ENCODE measurements at places on chromosomes 12 and 14.
A peak's percentile ranks its signal among the peaks of the same experiment; 100 is the strongest.

DNA sequence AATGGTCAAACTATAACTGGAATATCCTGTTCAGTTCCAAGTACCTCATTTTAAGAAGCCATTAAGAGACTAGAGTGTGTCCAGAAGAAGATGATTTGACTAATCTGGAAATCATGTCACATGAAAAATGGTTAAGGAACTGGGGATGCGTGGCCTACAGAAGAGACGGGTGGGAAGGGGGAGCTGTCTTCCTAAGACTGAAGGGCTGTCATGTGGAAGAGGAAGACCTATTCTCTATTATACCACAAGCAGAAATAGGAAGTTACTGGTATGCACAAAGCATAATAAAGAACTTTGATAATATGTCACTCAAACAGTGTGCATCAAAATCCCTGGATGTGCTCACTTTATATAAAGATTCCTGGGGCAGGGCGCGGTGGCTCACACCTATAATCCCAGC lies 50.3 kb downstream of the HECTD4 start:
- no peak for DNase-seq

GRCh38 chr14:87264272-87264785 lies 728.7 kb downstream of the GALC start:
- DNase-seq: no peak

DNA sequence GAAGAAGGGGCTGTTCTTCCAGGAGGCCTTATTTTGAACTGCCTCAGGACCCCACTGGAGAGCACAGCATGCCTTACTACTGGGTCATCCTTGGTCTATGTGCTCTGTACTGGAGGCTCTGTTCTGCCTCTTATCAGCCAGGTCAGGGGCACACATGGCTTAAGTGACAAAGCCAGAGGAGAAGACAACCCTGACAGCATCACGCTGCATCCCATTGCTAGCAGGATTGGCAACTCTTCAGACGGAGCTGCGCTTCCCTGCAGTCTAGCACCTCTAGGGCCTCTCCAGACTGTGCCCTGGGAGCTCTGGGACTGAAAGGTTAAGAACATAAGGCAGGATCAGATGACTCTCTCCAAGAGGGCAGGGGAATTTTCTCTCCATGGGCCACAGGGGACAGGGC lies 17.3 kb upstream of the TIGAR start:
- no peak for DNase-seq

GRCh38 chr12:69684466-69684865 lies 14.6 kb downstream of the BEST3 start:
- no peak for DNase-seq

DNA sequence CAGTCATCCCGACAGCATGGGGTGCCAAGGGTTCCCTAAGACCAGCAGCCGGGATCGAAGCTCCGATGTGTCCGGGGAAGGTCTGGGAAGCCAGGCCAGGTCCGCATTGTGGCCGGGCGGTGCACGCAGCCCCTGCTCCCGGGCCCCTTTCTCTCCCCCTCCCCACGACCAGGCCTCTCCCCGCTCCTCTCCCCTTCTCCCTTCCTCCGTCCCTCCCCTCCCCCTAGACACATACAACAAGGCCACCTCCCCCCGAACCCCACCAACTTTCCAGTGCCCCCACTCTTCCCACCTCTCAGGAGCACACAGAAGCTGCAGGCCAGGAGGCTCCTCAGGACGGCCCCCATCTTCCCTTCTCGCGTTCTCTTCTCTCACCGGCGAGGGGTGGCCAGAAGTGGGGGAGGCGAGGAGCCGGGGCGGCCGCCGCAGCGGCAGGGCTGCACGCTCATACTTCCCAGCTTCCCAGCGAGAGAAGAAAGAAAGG lies 413 bp downstream of the LRP6 start:
- no peak for DNase-seq

DNA sequence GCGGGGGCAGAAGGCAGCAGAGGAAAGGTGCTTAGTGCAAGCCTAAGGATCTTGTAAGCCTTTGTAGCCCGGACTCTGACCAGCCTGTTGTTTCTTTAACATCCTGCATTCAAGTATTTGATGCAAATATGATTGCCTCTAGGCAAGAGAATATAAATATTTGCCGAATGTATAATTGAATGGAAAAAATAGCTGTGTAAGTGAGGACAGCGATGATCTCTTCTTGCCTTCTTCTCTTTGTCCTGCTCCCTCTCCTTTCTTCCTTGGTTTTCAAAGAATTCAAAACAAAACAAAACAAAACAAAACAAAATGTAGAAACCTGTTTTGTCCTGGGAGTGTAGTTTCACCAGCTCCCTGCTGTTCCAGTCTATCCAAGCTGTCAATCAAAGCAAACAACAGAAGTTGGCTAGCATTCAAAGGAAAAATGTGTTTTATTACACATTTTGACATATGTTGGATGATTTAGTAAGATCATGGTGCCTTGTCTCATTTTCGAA lies 74.9 kb upstream of the CPM start:
- DNase-seq: no peak

- DNase-seq: no peak
Observed at GRCh38 chr14:69259527-69260189, at the start of gene GALNT16. Gene GALNT16, plus strand, starts transcription at chr14:69260158. Its CDS starts 133 bp downstream, at chr14:69260291.

DNA sequence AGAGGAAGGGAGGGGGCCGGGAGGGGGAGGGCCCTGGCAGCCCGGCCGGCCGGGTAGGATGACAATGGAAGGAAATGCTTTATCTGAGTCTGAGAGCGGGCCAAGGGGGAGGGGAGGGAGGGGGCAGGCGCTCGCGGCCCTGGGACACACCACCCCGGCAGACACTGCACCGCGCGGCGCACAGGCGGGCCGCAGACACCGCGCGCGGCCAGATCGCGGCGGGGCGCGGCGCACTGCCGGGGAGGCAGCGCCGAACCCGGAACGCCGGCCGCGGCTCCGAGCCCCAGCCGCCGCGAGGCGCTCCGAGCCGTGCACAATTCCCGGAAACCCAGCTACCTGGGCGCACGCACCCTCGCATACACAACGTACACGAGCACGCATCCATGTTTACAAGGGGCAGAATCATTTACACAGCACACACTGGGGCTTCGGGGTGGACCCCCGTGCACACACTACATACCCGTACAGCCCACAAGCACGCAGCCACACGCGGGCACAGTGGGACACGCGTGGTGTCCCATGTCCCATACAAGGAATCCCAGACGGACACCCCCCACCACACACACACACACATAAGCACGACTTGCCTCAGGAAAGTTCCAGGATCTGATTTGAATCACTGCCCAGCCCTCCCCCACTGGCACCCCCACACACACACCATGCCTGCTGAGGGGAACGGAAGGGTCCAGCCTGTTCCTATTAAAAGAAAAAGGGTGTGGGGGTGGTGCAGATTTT lies at the start of gene HDAC7:
HDAC7 (minus strand) TSS at position 8 of the 735 bp plus-strand sequence. CDS start 118 bp downstream, outside the sequence.
- DNase-seq: peak; percentile 53

DNA sequence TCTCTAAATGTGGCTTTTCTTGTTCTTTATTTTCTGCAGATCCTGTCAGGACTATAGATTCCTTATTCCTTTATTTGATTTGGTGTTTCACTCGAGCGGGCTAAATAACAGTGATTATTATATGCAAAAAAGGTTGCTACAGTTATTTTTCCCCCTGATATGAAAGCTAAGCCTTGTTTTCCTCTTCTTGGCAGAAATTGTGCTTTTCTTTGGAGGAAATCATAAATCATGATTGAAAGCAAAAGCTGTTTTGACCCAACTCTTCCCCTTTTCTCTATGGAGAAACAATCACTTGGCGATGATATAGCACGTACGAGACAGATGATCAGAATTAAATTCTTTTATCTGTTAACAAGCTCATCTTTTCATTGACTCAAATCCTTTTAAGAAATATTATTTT lies 31.4 kb downstream of the PPFIBP1 start:
- no peak for DNase-seq

GRCh38 chr12:107748472-107748871 lies 12.5 kb downstream of the PRDM4 start:
- peak; percentile 60 for DNase-seq

DNA sequence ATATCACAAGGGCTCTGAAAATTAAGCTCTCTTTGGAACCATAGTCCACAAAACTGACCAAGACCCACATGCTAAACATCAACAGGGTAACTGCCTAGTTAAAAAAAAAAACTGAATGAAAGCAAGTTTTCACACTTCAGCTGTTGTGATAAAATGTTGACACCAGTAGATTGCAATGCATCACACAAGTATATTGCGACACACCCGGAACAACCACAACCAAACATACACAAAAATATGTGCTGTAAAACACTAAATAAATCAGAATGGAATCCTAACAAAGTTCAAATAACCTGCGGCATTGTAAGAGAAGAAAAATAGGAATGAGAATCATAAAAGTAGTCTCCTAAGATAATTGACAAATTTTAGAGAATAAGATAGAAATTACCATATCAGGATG lies 710.3 kb downstream of the AACS start:
- DNase-seq: no peak

- DNase-seq: no peak
Observed at GRCh38 chr14:91315844-91316267, 71.4 kb upstream of the GPR68 start.

DNA sequence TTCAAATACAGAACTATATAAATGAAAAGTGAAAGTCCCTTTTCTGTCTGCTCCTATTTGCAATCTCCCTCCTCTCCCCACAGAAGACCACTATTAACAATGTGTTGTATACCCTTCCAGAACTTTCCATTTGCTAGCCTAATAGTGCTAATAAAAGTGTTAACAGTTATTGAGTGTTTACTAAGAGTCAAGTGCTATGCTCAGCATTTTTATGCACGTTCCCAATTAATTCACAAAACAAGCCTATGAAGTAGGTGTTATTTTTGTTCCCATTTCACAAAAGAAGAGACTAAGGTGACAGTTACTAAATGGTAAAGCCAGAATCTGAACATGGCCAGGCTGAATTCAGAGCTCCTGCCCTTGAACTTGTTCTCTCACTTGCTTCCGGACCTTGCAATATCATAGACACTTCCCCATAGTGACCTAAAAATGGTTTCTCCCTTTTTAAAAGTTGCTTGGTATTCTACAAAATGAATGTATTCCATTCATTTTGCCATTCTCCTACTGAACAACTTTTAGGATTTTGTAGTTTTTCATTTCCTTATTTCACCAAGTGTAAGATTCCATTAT lies 1.6 kb upstream of the PRKAB1 start:
- no peak for DNase-seq

- DNase-seq: no peak
Observed at GRCh38 chr14:99131632-99132271, 140.2 kb downstream of the BCL11B start.

- DNase-seq: peak; percentile 28
Observed at GRCh38 chr12:53299101-53299453, 418 bp upstream of the MYG1 start.

- peak; percentile 82 for DNase-seq
Observed at GRCh38 chr12:49673446-49674317, 33.5 kb downstream of the FMNL3 start.

DNA sequence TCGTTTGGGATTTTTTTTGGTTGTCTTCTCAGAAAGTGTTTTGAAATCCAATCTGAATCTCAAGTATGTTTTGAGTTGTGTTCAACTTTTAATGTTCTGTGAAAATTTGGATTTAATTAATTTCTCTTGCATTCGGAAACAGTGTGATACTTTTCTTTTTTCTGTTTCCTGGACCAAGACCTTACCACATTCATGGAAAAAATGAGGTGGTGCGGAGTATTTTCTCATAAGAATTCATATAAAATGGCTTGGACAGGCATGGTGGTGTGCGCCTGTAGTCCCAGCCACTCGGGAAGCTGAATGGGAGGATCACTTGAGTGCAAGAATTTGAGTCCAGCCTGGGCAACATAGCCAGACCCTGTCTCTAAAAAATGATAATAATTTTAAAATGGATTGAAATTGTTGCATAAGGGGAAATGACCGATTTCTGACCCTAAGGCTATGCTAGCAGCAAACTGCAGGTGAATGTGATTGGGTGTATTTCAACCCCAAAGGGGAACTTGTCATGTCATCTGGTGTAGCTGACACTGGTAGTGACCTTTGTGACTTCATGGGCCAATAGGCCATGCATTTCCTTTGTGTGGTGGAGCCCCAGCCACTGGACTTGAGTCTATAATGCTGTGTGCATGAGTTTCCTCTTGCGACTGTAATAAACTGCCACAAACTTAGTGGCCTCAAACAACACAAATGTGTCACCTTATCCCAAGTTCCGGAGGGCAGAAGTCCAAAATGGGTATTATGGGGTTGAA lies 123.5 kb upstream of the RFLNA start:
- peak; percentile 12 for DNase-seq

GRCh38 chr12:57237932-57238853 lies 8.7 kb downstream of the SHMT2 start:
- DNase-seq: no peak

DNA sequence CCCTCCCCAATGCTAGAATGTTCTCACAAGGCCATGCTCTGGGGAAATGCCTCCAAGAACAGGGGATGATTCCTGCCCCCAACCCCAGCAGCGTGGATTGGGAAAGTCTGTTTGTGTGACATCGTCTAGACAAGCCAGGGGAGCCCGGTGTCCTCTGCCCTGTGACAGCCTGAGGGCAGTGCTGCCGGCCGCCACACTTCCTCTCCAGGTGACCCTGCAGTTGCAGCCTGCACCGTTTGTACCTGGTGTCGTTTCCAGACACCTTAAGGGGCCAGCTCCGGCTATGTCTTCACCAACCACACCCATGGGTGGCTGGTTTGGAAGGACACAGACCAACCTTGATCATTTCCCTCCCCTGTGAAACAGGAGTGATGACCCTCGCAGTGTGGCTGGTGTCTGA lies 372.6 kb downstream of the BCL11B start:
- no peak for DNase-seq

- no peak for DNase-seq
Observed at GRCh38 chr12:13000616-13000924, 505 bp upstream of the HEBP1 start.

- no peak for DNase-seq
Observed at GRCh38 chr12:5685935-5686334, 254.0 kb downstream of the NTF3 start.

GRCh38 chr14:22381766-22382165 lies 207.3 kb downstream of the DAD1 start:
- no peak for DNase-seq

GRCh38 chr14:65190312-65190711 lies 88.0 kb upstream of the MAX start:
- DNase-seq: no peak

GRCh38 chr14:36478782-36479181 lies 41.2 kb downstream of the NKX2-1 start:
- no peak for DNase-seq

DNA sequence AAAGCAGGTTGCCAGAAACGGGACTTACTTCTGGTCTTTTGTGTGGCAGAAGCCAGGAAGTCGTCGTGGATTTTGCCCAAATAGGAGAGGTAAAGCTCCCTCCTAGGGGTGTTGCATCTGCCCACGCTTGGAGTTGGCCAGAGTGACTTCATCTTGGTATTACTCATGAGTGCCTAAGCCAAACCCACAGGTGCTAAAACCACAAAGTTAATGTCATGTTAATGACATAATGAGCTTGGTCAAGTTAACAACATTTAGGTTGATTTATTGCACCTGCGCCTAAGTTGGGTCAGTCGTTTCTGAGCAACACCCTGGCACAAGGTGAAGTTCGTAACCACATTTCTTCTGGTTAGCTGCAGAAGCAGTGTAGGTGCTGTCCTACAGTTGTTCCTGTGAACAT lies 225.2 kb downstream of the FUT8 start:
- DNase-seq: no peak

DNA sequence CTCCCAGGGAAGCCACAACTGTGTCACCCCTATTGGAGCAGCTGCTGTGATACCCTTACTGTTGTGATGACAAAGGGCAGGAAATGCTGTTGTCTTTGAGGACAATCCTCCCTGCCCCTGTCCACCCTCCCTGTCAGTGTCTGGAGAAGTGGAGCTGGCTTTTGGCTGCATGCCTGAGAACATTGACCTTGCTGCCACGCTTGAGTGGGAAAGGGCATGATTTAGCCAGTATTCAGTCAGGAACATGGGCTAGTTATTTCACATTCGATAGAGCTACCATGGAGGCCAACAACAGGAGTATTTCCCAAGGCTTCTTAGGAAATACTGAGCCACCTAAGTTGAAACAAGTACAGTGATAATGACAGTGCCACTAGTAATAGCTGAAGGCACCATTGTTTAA lies 59.4 kb downstream of the MYRFL start:
- no peak for DNase-seq
